ENCODE measurements at places on chromosomes 5 and 9.

DNA sequence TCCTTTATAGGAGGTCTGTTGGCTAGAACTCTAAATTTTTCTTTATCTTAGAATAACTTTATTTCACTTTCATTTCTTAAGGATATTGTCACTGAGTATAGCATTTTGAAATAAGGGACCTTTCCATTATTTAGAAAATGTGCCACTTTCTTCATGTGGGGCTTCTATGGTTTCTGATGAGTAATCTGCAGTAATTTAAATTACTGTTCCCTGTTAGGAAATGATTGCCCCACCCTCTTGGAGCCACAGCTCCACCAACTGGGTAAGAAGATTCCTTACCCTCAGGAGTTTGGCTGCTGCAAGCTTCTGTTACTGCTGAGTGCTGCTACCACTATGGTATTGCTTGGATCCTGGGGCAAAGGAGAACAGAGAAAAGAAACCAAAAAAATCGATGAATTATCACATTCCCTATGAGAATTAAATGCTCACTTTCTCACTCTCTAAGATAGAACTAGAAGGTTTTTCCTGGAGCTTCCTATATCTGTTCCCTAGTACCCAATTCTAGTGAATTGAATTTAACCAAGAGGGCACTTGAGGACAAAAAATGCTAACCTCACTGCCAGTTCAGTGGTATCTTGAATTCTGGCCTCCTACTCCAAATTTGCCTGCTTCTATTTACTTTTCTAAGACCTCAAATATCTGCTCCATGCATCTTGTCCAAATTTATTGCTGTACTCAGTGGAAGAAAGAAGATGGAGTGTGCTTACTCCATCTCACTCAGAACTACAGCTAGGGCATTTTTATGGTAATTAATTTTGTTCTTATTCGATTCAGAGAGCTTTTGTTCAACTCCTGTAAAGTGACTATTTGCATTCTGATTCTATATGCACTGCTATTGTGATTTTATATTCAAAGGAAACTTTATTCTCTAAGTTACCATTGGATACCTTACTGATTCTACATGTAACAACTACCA lies 2111.3 kb downstream of the MAT2B start:
- DNase-seq: no peak

DNA sequence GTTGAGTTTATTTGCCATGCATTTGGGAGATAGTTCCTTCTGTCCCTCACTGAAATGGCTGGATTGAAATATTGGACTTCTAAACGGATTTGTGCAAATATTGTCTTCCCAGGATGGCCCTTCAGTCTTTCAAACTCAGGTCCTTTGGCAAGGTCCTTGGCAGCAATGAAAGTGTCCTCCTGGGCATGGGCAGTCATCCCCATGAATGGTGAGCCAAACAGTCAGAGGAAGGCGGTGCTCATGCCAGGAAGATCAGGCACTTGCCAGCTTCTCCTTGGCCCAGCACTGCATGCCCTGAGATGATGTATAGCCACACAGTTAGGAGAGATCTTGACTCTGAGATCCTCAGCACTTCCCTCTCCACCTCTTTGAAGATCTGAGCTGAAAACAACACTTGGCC lies 221.4 kb upstream of the KLF4 start:
- DNase-seq: no peak

- no peak for DNase-seq
Observed at GRCh38 chr5:138909734-138910133, 34.6 kb upstream of the LRRTM2 start.

DNA sequence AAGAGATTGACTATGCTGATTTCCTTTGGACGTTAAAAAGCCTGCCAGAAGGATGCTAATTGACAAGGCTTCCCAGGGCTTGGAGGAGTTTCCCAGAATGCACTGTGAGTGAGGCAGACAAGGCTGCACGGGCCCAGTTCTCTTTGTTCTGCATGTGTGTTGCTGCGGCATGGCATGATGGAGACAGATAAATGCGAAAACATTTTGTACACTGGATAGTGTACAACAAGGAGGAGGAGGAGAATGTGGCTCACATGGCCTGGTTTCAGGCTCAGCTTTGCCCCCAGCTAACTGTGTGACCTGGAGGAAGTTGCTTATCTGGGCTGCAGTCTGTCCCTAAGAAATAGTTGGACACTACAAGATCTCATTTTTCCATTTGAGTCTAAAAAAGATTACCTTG lies 135.5 kb upstream of the CPEB4 start:
- DNase-seq: no peak

- no peak for DNase-seq
Observed at GRCh38 chr9:7130266-7130820, 372.6 kb downstream of the KDM4C start.

GRCh38 chr5:155554500-155554899 lies 540.9 kb downstream of the KIF4B start:
- DNase-seq: no peak

GRCh38 chr9:75181750-75182149 lies 93.4 kb downstream of the OSTF1 start:
- no peak for DNase-seq

- no peak for DNase-seq
Observed at GRCh38 chr9:97441729-97442128, 29.8 kb downstream of the TDRD7 start.

DNA sequence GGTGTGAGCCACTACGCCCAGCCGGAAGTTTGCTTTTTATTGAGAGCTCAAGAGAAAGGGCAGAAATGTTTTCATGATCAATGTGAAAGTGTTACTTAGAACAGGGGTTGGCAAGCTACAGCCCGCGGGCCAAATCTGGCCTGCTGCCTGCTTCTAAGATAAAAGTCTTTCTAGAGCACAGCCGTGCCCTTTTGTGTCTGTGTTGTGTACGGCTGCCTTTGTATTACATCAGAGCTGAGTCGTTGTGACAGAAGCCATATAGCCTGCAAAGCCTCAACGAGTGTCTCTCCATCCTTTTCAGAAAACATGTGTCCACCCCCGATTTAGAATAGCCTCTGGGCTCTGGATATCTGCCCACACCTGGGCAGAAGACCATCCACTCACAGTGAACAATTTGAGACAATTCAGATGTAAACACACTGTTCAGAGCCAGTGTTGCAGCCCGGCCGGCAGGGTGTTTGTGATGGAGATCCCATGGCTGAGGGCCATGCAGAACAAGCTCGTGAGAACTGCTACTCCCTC lies 28.8 kb downstream of the AK8 start:
- DNase-seq: no peak

DNA sequence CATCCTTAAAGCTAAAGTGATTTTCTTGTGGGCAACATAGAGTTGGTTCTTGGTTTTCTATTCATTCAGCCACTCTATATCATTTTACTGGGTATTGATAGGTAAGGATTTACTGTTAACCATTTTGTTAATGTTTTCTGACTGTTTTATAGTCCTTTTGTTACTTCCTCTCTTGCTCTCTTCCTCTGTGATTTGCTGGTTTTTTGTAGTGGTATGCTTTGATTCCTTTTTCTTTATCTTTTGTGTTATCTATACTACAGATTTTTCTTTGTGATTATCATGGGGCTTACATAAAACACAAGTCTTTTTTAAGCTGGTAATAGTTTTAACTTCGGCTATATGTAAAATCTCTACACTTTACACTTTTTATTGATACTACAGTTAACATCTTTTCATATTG lies 43.3 kb downstream of the CREBRF start:
- no peak for DNase-seq

DNA sequence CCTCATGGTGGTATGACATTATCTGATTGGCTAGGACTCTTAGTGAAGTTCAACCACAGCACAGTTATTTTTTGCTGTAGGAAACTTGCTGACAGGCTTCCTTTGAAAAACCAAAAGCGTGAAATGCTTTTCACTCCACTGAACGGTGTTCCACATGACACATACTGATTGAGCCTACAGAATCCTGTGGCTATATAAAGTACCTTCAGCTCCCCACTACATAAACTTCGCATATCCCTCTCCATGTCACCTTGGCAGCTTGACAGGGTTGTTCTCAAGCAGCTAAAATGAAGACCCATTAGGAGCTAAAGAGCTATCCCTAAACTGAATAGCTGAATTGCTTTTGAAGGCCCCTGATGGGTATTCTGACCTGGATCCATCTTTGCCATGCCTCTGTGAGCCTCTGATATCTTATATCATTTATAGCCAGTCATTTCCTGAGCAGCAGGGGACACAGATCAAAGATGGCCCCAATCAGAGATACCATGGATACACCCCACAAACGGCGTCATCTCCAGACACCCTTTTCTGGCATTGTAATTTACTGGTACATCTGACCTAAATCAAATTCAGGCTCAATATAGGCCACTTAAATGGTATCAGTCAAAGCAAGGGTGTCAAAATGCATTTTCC lies 91.5 kb downstream of the APBA1 start:
- no peak for DNase-seq

GRCh38 chr5:117326997-117327396 lies 752.4 kb upstream of the SEMA6A start:
- no peak for DNase-seq
